PC-9 (cell line): ENCODE measurements at places on chromosomes 3 and 15. TPM values are rescaled to one million over a fixed set of nuclear protein-coding genes. Genes with fewer than 3 reads are reported as not detected.

GRCh38 chr3:171783086-171783485, 27.2 kb downstream of the PLD1 start:
- no peak overlapping the region for H3K4me3 ChIP-seq
- DNase-seq = no peak
- peaks cover 3% of the 10 kb centered on the region; the same call in 1 of the 2 replicates for H3K36me3 ChIP-seq
- H3K27ac ChIP-seq = no peak overlapping the region

- H3K4me1 ChIP-seq = peaks cover 51% of the 10 kb centered on the region
- peak overlapping the region; percentile 94 for H3K27ac ChIP-seq
- DNase-seq = peak; percentile 89
- peak overlapping the region; percentile 69 for H3K4me3 ChIP-seq
- no peaks in the 10 kb centered on the region for H3K36me3 ChIP-seq
These were observed 540 bp downstream of the CCDC80 start for GRCh38 chr3:112640276-112640929.

DNA sequence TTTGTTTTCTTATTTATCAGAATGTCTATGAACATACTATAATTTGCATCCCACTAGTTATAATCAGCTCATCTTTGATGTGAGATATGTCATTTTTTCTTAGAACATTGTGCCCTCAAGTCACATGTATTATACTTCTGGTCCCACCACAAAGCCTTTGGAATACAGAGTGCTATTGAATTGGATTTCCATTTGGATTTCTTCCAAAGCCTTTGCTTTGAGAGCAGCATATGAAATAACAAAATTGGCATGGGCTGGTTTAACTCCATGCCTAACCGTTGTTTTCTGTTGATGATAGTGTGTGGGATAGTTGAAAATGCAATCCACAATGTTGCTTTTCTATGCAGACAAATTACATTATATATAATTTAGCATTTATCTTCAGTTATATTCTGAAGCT, 284.5 kb upstream of the PLSCR5 start:
- no peaks in the 10 kb centered on the region for H3K36me3 ChIP-seq
- no peaks in the 10 kb centered on the region for H3K27me3 ChIP-seq
- no peaks in the 10 kb centered on the region for H3K4me1 ChIP-seq
- no peak overlapping the region for H3K27ac ChIP-seq
- H3K4me3 ChIP-seq = no peak overlapping the region
- no peak for DNase-seq

DNA sequence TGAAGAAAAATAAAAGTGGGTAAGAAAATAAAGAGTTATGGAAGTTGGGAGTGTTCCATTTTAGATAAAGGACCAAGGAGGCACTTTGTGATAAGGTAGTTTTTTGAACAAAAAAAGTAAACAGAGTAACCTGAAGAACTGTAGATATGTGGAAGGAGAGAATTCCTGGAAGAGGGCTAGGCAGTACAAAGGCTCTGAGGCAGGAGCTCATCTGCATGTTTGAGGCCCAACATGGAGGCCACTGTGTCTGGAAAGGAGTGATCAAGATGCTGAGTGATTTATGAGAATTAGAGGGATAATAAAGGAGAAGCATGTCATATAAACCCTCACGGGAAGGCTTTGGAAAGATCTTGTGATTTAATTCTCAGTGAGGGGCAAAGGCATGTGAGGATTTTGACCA, 126.5 kb downstream of the DTWD1 start:
- no peaks in the 10 kb centered on the region for H3K4me1 ChIP-seq
- H3K36me3 ChIP-seq = no peaks in the 10 kb centered on the region
- H3K27me3 ChIP-seq = no peaks in the 10 kb centered on the region
- no peak overlapping the region for H3K27ac ChIP-seq

DNA sequence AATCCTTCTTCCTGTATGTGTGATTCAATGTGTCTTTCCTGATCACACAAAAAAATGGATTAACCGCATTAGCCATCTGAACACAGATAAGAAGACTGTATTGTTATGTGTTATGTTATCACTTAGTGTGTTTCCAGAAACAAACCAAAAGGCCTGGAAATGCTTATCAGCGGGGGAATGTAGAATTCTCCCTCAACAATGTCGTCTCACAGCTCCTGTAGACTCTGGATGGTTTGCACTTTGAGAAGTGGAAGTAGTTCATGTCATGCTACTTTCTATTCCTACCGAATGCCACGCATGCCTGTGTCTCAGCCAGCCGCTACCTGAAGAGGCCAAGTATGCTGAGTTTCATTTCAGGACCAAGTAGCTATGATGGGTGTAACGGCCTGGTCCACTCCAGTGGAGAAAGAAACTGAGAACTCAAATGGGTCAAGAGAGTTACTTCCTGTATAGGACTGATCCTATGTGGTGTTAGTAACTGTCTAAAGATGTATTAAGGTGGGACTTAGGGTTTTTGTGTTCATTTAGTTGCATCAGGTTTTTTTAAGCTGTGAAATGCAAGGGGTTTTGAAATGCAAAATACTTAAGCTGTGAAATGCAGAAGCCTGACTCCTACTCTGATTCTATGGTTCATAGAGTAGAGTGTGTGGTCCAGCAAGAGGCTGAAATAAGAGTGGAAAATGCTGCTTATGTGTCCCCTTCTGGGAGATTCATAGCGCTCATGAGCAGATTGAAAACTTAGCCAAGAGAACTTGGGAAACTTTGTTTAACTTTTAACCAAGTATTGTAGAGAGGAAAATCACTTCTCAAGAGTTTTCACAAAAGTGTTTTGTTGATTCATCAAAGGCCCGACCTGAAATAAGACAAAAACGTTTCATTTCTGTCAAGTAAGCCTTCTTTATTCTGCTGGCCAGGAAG, 118.5 kb upstream of the LMOD3 start:
- H3K27ac ChIP-seq = no peak overlapping the region
- H3K36me3 ChIP-seq = no peaks in the 10 kb centered on the region
- peaks cover 30% of the 10 kb centered on the region for H3K4me1 ChIP-seq
- H3K4me3 ChIP-seq = no peak overlapping the region

- H3K36me3 ChIP-seq = no peaks in the 10 kb centered on the region
- H3K4me3 ChIP-seq = peak overlapping the region; percentile 78
- H3K27me3 ChIP-seq = no peaks in the 10 kb centered on the region
- H3K4me1 ChIP-seq = peaks cover 29% of the 10 kb centered on the region
- H3K27ac ChIP-seq = peak overlapping the region; percentile 86
These were observed 901 bp downstream of the ALCAM start for GRCh38 chr3:105367406-105368213.

- no peak overlapping the region for H3K27ac ChIP-seq
- DNase-seq = no peak
- H3K27me3 ChIP-seq = no peaks in the 10 kb centered on the region
- no peak overlapping the region for H3K4me3 ChIP-seq
These were observed 25.2 kb downstream of the CGNL1 start for GRCh38 chr15:57401546-57401945.

DNA sequence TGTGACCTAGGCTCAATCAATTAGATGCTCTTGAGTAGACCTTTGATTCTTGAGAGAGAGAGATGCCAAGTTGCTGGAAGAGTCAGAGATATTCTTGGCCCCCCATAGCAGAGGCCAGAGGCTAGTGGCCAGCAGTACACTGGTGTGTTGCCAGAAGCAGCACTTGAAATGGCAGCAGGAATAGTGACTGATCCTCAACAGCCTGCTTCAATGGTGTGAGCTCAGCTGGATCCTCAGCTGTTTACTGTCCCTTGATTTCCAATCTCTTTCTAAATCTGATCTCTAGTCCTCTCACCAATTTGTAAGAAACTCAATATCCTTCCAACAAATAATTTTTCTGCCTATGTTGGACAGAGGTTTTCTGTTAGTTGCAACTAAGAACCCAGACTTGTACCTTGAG, 170.3 kb upstream of the CCDC54 start:
- H3K4me1 ChIP-seq = peaks cover 32% of the 10 kb centered on the region
- DNase-seq = no peak
- H3K4me3 ChIP-seq = no peak overlapping the region
- peak overlapping the region; percentile 75 for H3K27ac ChIP-seq
- H3K27me3 ChIP-seq = no peaks in the 10 kb centered on the region

- H3K27me3 ChIP-seq = no peaks in the 10 kb centered on the region
- no peak overlapping the region for H3K4me3 ChIP-seq
These were observed 156.9 kb downstream of the B3GALNT1 start for GRCh38 chr3:160948273-160948672.

DNA sequence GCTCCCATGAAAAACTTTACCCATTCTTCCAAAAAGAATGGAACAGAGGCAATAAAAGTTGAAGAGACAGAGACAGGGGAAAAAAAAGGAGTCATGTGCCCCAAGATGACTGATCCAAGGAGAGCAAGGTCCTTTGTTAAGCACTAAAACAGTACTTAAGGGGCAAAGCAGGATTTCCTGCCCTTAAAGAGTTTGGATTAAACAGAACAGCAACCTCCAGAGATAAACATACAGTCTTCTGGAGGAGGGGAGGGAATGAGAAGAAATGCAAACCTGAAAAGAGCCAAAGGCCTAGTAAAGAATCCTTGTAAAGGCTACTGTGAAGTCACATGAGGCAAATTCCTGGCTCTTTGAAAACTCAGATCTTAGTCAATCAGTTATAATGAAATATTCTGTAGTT, 38.2 kb downstream of the SHQ1 start:
- DNase-seq = no peak
- no peaks in the 10 kb centered on the region for H3K27me3 ChIP-seq
- no peaks in the 10 kb centered on the region for H3K4me1 ChIP-seq
- H3K27ac ChIP-seq = no peak overlapping the region

GRCh38 chr3:40328374-40328773, 18.9 kb downstream of the EIF1B start:
- H3K27me3 ChIP-seq = no peaks in the 10 kb centered on the region
- DNase-seq = no peak
- no peaks in the 10 kb centered on the region for H3K4me1 ChIP-seq
- no peak overlapping the region for H3K27ac ChIP-seq
- no peaks in the 10 kb centered on the region for H3K36me3 ChIP-seq

- no peaks in the 10 kb centered on the region for H3K27me3 ChIP-seq
- H3K36me3 ChIP-seq = no peaks in the 10 kb centered on the region
- no peak overlapping the region for H3K27ac ChIP-seq
- H3K4me3 ChIP-seq = no peak overlapping the region
- DNase-seq = no peak
These were observed 191.5 kb upstream of the SLC2A2 start for GRCh38 chr3:171218069-171218468.

- 0 out of 2 replicates have a peak, but pooled peaks cover 6% of the 10 kb centered on the region for H3K4me1 ChIP-seq
- peak overlapping the region; percentile 77 for H3K4me3 ChIP-seq
- DNase-seq = no peak
- H3K27me3 ChIP-seq = peaks cover 29% of the 10 kb centered on the region
These were observed 705 bp downstream of the DLL4 start for GRCh38 chr15:40929660-40930429.

DNA sequence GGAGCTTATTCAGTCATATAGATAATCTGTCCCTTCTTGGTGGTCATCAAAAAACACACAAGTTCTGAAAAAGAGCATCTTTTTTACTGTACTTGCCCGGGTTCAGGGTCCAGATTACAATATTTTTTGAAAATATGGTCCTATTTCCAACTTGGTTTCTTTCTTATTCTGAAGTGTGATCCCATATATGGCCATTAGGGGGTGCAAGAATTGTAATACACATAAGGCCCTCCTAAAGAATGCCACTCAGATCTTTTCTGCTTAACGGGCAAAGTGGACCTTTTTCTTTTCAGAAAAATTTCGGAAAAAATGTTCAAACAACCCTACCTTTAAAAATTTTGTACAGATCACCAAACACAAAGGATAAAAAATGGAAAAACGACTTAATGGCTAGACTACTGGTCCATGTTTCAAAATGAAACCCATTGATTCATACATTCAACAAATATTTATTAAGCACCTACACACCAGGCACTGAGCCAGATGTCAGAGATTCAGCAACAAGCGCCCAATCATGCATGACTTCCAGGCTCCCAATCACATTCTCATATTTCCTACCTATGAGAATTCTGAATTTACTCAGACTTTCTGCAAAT, 102.0 kb upstream of the MYRIP start:
- H3K27ac ChIP-seq = no peak overlapping the region
- H3K36me3 ChIP-seq = no peaks in the 10 kb centered on the region
- DNase-seq = no peak
- no peaks in the 10 kb centered on the region for H3K4me1 ChIP-seq
- H3K27me3 ChIP-seq = 0 out of 2 replicates have a peak, but pooled peaks cover 3% of the 10 kb centered on the region
- H3K4me3 ChIP-seq = no peak overlapping the region

GRCh38 chr15:48862705-48863104, 15.2 kb upstream of the EID1 start:
- peaks cover 8% of the 10 kb centered on the region; the same call in 1 of the 2 replicates for H3K4me1 ChIP-seq
- no peak for DNase-seq
- H3K27me3 ChIP-seq = no peaks in the 10 kb centered on the region
- no peak overlapping the region for H3K27ac ChIP-seq
- no peaks in the 10 kb centered on the region for H3K36me3 ChIP-seq

DNA sequence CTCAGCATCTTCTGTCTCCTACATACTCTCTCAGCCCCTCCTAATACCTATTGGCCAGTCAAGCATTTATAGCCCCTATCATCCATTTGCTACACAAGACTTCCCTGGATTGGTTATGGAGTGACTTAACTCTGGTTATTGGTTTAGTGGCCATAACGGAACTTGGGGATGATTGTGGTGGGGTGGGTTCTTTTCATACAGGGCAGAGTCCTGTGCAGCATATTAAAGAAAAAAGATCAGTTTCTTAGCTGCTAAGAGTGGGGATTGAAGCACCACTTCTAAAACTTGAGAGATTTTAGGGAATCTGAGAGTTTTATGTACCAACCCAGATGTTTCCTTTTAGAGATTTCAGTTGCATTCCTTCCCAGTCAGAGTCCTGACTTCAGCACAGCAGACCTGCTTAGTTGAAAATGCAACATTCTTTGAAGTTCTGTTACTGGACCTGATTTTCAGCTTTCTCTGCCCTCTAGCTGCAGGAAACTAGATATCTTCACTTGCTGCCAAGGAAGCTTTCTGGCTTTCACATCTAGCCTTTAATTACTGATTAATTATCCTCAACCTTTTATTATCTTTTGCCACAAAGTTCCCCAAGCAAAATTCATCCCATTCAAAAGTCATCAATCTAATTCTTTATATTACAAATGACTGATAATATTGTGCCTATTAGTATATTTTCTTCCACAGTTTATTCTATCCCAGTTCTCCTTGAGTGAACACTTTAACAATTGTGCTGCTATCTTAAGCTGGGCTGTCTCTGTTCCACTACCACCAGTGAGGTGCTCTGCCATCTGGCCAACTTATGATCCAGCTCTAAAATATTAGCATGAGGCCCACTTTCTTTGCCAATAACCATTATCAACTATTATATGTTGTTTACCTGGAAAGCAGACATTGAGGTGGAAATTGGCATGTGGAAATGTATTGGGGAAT, 906.0 kb upstream of the ALCAM start:
- H3K4me3 ChIP-seq = no peak overlapping the region
- no peak overlapping the region for H3K27ac ChIP-seq
- no peak for DNase-seq
- H3K4me1 ChIP-seq = no peaks in the 10 kb centered on the region
- no peaks in the 10 kb centered on the region for H3K36me3 ChIP-seq

Gene ALDH1L1
- total RNA-seq = 46.9 and 50.0 TPM in 2 replicates

Gene SIDT1
- 1.2 and 3.3 TPM in 2 replicates for total RNA-seq

Gene PHLDB2
- 42.7 and 55.0 TPM in 2 replicates for total RNA-seq

Gene EPHB1
- total RNA-seq = 0.15 TPM in 1 of 2 replicates, not detected in the other

Gene WDR93
- total RNA-seq = 1.1 and 1.8 TPM in 2 replicates

Gene ARL6
- total RNA-seq = 10.6 and 14.6 TPM in 2 replicates

Gene MYZAP
- 3.5 and 5.9 TPM in 2 replicates for total RNA-seq

Gene TMCO5A
- 0.35 TPM in 1 of 2 replicates, not detected in the other for total RNA-seq
